ENCODE measurements at places on chromosomes 2 and 18. TPM values are rescaled to one million over a fixed set of nuclear protein-coding genes. Genes with fewer than 3 reads are reported as not detected.
A peak's percentile ranks its signal among the peaks of the same experiment; 100 is the strongest.

The KCNG2 gene
- total RNA-seq: 6.4 TPM

The C1QL2 gene
- total RNA-seq: not detected

The CHRNG gene
- total RNA-seq: not detected

The CDH7 gene
- total RNA-seq: not detected

The MYO5B gene
- under 0.01 TPM for total RNA-seq

The CLEC4F gene
- total RNA-seq: not detected

The DPP10 gene
- total RNA-seq: not detected

The INO80B gene
- total RNA-seq: 14.9 TPM

The POTEF gene
- total RNA-seq: not detected

The PTH2R gene
- total RNA-seq: not detected

The GPAT2 gene
- total RNA-seq: 3.9 TPM

- peak; percentile 44 for DNase-seq
Measured at GRCh38 chr2:180017784-180018183, 10.7 kb upstream of the CWC22 start.

DNA sequence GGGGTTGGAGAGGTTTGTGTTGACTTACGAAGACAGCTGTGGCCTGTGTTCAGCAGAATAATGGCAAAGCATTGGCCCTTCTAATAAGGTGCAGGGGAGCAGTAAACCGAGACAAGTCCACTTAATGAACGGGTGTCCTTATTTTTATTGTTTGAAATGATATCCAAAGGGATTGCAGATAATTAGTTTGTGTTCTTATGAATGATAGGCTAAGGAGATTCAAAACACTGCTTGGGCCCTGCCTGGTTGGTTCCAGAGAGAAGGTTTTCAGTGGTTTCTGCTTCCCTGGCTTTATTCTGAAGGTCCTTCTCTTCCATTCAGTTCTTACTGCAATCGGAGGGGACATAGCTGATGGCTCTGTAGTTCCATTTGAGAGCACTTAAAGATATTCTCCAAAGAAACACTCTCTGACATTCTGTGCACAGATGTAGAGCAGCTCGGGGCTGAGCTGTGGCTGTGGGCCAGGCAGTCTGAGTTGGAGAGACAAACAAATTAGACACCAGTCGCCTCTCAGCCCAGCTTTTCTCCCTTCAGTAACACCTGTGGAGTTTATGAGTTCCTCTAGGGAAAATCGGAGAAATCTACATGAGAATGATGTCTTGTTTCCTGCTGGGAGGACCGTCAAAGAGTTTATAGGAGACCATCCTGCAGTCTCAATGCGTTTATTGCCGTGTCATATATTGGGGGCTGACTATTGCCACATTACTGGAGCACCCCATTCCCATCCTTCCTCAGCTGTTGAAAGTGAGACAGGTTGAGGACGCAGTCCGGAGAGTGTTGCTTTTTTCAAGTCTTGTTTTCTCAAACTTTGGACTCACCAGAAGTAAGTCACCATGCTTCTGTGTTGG lies 6.5 kb downstream of the GREB1 start:
- no peak for DNase-seq

GRCh38 chr2:20378891-20379519 lies 28.4 kb upstream of the PUM2 start:
- peak; percentile 94 for DNase-seq

DNA sequence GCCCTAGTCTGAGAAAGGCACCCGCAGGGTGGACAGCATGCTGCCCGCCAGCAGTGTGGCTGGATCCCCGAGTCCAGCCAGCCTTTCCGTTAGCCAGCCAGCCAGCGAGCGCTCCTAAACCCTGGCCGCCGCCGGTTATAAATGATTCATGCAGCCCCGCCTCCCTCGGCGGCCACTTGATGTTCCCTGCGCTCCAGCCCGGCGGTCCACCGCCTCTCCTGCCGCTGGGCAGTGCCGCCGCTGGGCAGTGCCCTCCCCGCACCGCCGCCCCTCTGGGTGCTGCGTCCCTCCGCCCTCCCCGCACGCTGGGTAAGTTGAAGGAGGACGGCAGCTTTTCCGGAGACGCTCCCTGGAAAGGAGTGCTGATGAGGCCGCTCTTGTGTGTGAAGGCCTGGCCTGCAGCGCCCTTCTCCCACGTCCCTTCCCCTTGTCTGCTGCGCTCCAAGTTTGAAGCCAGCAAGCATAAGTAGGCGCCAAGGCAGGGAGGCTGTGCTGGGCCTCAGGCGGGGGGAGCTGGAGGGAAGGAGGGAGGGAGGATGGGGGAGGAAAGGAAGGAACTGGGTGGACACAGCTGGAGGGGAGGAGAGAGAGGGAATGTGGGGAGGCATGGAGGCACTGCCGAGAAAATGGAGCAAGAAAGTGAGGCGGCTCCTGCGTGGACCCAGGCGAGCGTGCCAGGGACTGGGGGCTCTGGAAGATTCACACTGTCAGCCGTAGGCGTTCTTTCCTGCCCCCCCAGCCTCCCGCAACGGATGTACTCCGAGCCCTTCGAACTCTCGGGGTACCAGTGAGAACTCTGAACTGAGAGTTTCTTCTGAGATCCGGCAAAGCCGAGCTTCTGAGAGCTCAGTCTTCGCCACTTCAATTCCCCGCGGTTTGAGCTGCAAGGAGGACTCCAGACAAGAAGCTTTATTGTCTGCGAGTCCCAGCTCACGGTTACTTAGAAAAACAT lies 131.9 kb downstream of the GLI2 start:
- peak; percentile 88 for DNase-seq

DNA sequence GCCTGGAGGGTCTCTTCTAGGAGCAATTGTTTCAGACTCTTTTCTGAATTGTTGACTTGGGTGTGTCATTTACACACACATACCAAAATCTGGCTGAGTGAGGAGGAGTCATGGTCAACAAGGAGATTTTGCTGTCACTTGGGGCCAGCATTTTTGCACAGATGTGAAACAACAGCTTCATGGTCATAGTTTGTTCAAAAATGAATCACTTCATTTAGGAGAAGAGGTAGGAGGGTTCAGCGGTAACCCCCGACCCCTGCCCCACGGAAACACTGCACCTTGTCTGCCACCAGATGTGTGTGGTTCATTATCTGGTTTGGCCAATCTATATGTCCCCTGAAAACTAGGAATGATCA lies 42.2 kb downstream of the LBH start:
- no peak for DNase-seq

- no peak for DNase-seq
Measured at GRCh38 chr2:36534275-36534799, 63.6 kb downstream of the FEZ2 start.

- DNase-seq: no peak
Measured at GRCh38 chr2:202941771-202942170, 29.7 kb downstream of the CARF start.

- no peak for DNase-seq
Measured at GRCh38 chr2:95277246-95277906, 3.1 kb downstream of the PROM2 start.

DNA sequence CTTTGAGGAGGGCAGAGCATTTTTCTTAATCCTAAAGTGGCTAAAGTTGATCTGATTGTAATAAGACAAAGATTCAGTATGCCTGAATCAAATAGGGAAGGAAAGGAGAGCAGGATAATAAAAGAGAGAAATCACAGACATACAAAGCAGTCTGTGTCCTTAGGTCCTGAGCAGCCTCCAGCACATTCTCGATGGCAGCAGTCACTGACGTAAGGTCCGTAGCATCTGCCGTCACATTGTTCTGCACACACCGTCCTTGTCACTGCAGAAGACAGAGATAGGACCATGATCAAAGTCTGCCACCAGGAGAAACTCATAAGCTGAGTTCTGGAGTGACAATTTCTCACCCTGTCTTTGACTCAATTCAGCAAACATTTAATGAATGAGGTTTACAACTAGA lies 813.7 kb downstream of the ERBB4 start:
- DNase-seq: no peak

DNA sequence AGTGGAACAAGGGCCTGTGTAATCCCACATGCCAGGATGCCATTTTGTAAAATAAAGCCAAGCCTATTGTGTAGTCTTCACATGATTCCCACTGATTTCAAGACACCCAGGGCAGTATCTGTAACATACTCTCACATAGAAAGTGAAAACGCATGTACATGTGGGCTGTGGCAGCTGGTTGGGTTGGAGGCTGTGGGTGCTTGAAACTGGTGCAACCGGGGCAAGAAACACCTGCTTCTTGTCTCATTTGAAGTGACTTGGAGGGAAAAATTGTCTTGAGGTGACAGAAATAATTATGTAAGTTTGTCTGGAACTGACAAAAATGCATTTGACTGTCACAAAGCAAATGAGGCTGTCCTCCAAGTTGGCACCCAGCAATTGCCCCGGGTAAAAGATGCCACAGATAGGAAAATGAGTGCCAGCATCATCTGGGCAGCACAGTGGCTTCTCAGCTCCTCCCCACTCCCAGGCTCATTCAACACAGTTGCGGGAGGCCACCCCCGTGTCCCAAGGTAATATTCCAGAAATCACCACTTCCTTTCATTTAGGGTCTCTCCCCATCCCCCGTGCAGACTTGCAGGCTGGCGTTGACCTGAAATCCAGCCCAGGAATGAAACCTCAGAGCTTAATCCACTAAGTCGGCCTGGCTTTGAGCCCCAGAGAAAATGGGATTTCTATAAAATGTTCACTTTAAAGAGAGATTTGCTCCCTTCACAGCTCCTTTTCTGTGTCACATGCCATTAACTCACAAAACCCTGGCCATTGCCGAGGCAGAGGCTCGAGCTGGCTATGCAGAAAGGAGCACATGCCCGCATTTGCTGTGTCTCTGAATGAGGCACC lies 293.9 kb upstream of the PARD3B start:
- no peak for DNase-seq

GRCh38 chr2:240500561-240501423 lies 57.0 kb downstream of the ANKMY1 start:
- DNase-seq: no peak

DNA sequence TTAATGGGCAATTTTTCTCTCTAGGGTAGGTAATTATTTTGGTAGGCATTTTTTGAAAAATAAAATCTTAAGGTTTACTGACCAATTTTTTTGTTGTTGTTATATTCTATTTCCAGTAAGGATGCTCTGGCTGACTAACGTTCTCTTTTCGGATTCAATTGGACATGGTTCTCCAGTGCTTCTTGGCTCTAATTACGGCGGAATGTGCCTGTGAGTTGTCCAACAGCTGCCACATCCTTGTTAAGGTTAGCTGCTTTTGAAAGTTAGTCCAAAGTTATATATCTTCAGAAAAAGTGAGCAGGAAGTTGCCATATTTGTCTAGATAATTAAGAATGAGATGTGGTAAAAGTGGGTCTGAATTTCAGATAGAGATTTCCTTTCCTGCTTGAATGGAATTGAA lies 45.8 kb upstream of the SMIM21 start:
- peak; percentile 47 for DNase-seq

DNA sequence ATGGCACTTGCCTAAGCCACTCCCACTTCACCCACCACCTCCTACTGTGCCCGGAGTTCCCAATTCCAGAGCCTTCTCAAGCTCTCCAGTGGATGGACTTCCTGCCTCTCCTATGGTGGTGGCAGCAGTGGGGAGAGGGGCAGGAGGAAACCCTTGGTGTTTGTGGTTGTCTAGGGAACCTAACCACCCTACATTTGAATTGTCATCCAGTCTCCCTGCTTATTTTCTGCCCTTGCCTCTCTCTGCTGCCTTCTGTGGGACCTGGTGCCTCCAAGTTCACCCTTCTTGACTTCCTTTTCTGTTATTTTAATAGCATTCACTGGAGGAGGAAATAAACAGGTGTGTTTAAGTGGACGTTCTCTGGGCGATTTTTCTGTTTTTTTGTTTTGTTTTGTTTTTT lies 50.0 kb upstream of the HPCAL1 start:
- DNase-seq: no peak

DNA sequence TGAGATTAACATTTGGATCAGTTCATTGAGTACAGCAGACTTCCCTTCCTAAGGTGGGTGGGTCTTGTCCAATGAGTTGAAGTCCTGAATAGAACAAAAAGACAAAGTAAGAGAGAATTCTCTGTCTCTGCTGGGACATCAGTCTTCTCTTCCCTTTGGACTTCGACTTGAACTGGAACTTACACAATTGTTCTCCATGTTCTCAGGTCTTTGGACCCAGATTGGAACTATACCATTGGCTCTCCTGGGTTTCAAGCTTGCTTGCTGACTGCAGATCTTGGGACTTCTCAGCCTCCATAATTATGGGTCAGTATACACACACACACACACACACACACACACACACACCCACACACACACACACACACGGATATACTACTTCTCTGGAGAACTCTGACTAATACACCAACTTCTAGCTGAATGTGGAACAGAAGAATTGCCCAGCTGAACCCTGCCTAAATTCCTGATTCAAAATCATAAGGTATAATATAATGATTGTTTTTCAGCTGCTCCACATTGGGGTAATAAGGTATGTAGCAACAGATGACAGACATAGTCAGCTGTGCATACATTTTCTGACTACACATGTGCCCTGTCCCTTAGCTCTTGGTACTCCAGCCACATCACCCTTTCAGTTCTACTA lies 214.0 kb downstream of the TGIF1 start:
- no peak for DNase-seq

GRCh38 chr2:177828557-177828956 lies 244.0 kb downstream of the PDE11A start:
- no peak for DNase-seq

- DNase-seq: peak; percentile 30
Measured at GRCh38 chr2:102708847-102709559, 52.8 kb upstream of the TMEM182 start.

DNA sequence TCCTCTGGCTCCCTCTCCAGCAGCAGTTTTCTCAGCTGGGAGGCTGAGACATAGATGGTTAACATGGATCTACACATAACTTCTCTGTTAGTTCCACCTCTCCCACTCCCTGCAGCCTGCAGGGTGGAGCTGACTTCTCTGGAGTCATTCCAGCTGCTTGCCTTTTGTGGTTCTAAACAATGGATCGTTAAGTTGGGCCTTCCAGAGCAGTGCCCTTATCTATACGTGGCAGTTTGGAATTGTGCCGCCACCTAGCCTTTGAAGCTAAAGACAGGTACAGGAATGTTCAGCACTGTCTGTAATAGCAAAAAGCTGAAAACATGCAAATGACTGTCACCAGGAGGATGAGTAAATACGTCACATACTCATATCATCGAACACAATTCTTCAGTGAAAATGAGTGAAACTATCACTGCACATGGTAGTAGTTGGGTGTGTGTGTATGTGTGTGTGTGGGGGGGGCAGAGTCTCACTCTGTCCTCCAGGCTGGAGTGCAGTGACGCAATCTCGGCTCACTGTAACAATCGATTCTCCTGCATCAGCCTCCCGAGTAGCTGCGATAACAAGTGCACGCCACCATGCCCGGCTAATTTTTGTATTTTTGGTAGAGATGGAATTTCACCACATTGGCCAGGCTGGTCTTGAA lies 50.3 kb downstream of the SH2D6 start:
- peak; percentile 79 for DNase-seq

DNA sequence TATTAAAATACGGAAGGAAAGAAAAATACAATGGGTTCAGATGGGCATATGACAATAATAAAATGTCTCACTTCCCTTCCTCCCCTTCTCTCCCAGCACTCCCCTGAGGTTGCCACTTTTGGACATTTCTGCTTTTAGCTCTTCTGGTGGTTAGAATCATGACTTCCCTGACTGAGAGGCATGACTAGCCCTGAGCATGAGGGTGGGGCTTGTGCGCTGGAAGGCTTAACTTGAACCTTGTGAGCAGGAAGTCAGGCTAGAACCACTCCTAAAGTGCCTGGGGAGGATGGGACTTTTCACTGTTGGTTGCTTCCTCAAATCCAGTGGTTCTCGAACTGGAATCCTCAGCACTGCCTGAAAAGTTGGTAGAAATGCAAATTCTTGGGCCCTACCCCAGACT lies 19.7 kb upstream of the ARHGAP25 start:
- no peak for DNase-seq

- DNase-seq: no peak
Measured at GRCh38 chr18:8948011-8948410, 154.5 kb upstream of the NDUFV2 start.
